ENCODE measurements at places on chromosomes 5 and 9.

- DNase-seq = no peak
Observed at GRCh38 chr9:109755040-109755439, 25.0 kb upstream of the PALM2AKAP2 start.

DNA sequence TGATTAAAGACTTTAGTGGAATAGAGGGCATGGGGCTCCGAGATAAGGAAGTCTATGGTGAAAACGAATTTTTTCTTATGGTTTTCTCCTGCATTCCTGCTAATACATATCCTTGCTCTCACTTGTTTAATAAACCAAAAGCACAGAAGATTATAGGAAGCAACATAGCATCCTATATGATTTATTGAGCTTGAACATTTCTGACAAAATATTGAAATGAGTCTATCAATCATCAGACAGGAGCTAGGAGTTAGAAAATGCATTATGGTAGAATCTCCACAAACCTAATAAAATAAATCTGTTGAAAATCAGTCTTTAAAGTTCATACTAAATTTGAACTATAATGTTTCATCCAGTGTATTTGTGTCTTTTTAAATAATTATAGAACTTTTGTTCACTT is 554.6 kb upstream of the RGMB start:
- no peak for DNase-seq

- no peak for DNase-seq
Observed at GRCh38 chr5:179195561-179196404, 135.6 kb downstream of the ZNF354C start.

- no peak for DNase-seq
Observed at GRCh38 chr5:98690002-98690401, 83.5 kb upstream of the RGMB start.

- no peak for DNase-seq
Observed at GRCh38 chr5:181053488-181054121, 13.5 kb downstream of the BTNL9 start.

DNA sequence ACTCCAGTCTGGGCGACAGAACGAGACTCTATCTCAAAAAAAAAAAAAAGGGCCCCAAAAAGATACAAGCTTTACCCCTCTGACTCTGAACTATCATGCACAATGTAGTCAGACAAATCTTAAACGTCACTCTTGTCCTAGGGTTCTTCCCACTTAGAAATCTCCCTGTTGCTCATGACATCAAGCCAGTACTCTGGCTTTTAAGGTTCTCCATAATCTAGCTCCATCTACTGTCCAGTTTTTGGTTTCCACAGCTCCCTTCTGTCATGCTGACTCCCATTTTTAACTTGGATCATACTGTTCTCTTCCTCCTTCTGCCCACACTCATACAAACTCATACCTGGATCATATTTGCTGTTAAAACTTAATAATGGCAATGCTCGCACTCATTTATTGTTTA is 156.7 kb upstream of the TLX3 start:
- no peak for DNase-seq

GRCh38 chr5:163379298-163380155 is 57.9 kb upstream of the CCNG1 start:
- no peak for DNase-seq

- DNase-seq = no peak
Observed at GRCh38 chr5:157271740-157272271, 5.9 kb downstream of the CYFIP2 start.

DNA sequence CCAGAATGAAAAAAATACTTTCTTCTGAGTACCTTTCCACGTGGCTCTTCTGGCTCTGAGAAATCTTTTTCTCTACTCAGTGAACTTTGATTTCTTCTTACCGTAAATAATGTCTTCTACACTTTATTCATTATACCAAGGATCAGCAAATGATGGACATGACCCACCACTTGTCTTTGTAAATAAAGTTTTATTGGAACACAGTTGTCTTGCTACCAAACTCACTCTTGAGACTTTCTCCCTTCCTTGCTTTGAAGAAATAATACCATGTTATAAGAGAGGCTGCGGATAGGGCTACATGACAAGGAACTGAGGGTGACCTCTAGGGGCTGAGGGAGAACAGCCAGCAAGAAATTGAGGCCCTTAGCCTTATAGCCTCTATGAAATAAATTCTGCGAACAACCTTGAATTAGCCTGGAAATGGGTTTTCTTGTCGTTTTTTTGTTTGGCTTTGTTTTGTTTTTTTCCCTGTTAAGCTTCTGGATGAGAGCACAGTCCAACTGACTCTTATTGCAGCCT is 212.5 kb downstream of the COMMD10 start:
- DNase-seq = no peak

DNA sequence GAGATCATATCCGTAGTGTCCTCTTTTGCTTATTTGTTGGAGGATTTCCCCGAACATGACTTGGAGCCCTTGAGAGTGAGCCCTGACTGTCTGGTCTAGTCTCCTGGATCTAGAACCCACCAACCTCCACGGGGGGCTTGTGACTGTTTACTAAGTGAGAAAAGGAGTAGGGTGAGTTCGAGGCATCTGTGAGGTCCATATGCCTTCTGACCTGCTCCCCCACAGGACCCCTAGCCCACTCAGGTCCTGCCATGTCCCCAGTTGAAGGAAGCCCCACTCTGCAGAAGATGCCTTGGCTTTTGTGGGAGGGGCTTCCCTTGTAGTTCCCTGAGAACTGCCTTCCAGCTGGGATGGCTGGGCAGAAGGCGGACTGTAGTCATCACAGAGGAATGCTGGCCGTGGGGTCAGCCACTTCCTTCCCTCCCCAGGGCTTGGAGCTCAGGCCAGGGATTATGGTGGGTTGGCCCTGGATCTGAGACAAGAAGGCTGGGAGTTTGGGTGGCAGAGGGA is 7.0 kb upstream of the IRF1 start:
- no peak for DNase-seq

DNA sequence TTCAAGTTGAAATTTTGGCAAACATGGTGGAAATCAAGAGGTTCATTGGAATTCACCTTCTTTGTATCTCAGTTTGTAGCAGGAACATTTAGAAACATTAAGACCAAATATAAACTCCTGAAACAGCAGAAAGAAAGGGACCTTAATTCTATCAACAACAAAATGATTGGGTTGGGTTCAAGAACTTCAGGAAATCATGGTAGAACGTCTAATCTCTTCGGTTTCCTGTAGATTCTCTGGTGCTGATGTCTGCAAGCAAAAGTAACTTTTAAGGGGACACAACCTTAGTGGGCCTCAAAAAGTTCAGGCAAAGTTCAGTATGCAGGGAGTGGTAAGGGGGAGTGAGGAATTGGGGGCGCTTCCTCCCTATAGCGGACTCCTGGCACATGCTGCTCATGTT is 3.4 kb downstream of the IL33 start:
- no peak for DNase-seq

- DNase-seq = no peak
Observed at GRCh38 chr9:130991778-130992681, 16.9 kb upstream of the LAMC3 start.

- no peak for DNase-seq
Observed at GRCh38 chr9:133488686-133489252, 9.9 kb upstream of the SLC2A6 start.

DNA sequence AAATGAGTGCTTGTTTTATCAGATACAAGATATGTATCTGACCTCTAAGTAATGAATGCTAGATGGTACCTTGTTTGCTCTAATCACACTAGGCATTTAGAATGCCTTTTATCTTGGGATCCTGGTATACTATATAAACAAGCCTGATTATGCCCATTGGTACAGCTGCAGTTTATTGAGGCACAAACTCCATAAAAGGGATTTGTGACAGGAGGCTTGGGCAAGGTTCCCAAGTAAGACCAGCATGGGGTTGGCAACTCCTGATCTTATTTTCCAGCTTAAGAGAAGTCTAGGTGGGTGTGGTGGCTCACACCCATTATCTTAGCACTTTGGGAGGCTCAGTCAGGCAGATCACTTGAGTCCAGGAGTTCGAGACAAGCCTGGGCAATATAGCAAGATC is 93.9 kb upstream of the DMRT1 start:
- no peak for DNase-seq

Data from nucleus accumbens (tissue), 56 donors.